ENCODE measurements at places on chromosomes 16 and 17.

DNA sequence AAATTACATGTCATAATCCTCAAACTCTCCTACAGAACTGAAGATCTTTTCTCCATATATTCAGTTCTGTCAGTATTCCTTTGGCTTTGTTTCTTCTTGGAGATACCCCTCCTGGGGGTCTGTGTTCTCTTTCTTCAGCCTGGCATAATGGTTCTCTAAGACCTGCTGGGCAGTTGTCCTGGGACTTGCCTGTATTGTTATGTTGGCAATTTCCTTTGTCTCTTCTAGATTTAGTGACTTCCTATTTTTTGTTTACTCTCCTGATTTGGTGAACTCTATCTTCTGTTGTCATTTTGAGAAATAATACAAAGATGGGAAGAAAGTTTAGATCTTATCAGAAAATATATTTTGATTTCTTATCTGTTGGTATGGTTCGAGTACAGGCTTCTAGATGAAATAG is 127.8 kb downstream of the GOSR1 start:
- DNase-seq = no peak

- DNase-seq = no peak
Observed at GRCh38 chr17:74607221-74607620, 15.1 kb upstream of the CD300LD start.

- DNase-seq = no peak
Observed at GRCh38 chr16:64784635-64785034, 337.2 kb downstream of the CDH11 start.

GRCh38 chr17:75128694-75129505 is 2.6 kb downstream of the NT5C start:
- DNase-seq = no peak

- DNase-seq = no peak
Observed at GRCh38 chr16:58649707-58650106, 20.1 kb upstream of the CNOT1 start.

GRCh38 chr17:50452630-50453300 is 15.9 kb downstream of the CHAD start:
- no peak for DNase-seq

GRCh38 chr17:57723427-57724025 is 21.6 kb downstream of the CCDC182 start:
- no peak for DNase-seq

DNA sequence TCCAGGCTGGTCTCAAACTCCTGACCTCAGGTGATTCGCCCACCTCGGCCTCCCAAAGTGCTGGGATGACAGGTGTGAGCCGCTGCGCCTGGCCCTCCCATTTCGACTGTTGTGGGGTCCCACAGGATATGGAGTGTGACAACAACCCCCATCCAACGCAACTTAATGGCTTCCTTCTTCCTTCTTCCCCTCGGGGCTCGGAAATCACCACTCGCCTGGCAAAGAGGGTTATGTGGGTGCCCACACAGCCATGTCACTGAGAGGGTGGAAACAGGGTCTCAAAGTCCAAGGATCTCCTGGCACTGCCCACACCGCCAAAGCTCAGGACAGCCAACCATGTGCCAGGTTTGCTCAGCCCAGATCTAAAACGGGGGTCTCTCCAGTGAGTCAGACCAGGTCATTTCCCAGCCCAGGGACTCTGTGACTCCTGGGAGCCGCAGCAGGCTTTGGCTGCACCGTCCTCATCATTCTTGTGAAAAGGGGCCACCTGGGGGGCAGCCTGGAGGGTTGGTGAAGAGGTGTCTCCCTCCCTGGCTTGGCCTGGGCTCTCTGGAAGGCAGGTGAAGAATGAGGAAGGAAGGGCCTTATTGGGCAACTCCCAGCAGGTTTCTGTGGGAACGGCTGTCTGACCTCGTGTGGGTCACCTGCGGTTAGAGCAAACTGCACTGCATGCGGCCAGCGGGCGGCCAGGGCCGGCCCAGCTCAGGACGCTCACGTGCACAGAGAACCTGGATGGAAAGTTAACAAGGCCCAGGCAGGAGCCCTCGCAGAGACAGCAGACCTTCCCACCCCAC is 25.3 kb upstream of the LITAF start:
- DNase-seq = no peak

GRCh38 chr17:11144358-11145233 is 96.4 kb upstream of the SHISA6 start:
- no peak for DNase-seq

DNA sequence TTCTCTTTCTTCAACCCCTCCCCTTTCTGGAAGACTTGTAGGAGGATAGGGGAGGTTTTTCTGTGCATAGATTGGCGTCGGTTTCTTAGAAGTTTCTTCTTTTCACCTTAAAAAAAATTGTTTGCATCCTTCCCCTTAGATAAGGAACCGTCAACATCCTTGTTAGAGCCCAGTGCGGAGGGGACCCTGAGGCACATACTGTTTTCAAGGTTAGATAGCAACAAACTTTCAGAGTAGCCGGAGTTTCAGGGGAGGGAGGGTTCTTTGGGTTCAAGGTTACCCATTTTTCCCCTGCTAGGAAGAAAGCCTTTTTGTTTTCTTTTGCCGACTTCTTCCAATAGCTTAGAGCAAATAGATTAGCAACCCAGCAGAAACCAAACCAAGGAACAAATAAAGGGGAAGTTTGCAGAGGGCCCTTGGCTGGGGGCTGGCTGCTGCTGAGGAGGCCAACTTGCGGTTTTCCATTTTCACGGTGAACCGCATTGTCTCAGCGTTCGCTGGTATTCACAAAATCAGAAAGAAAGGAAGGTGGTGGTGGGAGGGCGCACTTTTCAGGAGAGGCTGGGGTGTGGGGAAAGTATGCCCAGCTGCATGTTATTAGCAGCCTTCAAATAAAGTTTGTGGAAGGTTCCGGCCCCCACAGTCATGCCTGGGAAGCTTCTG is 28.8 kb downstream of the MSI2 start:
- no peak for DNase-seq

DNA sequence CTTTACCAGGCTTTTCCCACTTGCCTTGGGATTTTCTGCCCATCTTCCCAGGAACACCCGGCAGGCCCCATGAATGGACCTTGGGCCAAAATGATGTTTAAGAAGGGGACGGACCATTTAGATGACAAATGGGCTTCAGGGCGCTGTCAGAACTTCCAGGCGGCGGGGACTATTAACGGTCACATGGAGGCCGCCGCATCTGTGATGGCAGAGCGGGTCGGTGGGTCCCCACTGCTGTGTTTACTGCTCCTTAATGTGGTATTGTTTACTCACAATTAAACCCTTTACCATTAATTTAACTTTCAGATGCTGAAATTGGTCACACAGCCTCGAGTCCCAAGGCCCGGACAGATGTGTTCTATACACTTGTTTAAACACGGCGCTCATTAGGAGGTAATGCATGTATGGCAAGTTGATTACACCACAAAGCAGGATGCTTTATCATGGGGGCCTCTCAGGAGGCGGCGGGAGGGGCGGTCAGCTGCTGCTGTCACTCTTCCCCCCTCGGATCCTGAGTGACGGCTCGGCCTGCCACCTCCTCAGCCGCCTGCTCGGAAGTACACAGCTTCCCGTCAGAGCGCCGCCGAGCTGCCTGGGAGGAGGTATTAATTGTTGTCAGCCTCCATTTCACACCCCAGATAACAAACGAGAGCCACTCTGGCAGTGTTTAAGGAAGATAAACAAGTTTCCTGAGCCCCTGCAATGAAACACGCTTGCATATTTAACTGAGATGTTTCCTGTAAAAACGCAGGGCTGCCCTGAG is 83.9 kb upstream of the IRX3 start:
- no peak for DNase-seq

- DNase-seq = no peak
Observed at GRCh38 chr17:79212149-79213087, 137.8 kb downstream of the ENGASE start.

GRCh38 chr17:78737332-78737731 is 44.7 kb downstream of the CYTH1 start:
- no peak for DNase-seq

GRCh38 chr17:61393550-61393903 is 6.1 kb upstream of the TBX2 start:
- DNase-seq = no peak

GRCh38 chr17:56699186-56699894 is 105.8 kb downstream of the NOG start:
- DNase-seq = peak; percentile 91

- DNase-seq = no peak
Observed at GRCh38 chr17:72414967-72415853, 294.4 kb downstream of the SOX9 start.

Data from skeletal muscle cell (primary cell).